ENCODE measurements at places on chromosomes 12 and 14. TPM values are rescaled to one million over a fixed set of nuclear protein-coding genes. Genes with fewer than 3 reads are reported as not detected.

Gene DNAJC22
- total RNA-seq = 22.0 TPM

Gene NRIP2
- not detected for total RNA-seq

Gene PRICKLE1
- 10.7 TPM for total RNA-seq

Gene CKB
- 25.2 TPM for total RNA-seq

Gene NRL
- total RNA-seq = not detected

Gene LHX5
- total RNA-seq = not detected

Gene COCH
- 2.2 TPM for total RNA-seq

Gene SLC41A2
- 46.6 TPM for total RNA-seq

Gene CLEC2A
- total RNA-seq = not detected

Gene C14orf93
- 5.5 TPM for total RNA-seq

Gene RNF212B
- not detected for total RNA-seq

- no peak for DNase-seq
Observed at GRCh38 chr14:31241450-31242114, 34.0 kb upstream of the HECTD1 start.

DNA sequence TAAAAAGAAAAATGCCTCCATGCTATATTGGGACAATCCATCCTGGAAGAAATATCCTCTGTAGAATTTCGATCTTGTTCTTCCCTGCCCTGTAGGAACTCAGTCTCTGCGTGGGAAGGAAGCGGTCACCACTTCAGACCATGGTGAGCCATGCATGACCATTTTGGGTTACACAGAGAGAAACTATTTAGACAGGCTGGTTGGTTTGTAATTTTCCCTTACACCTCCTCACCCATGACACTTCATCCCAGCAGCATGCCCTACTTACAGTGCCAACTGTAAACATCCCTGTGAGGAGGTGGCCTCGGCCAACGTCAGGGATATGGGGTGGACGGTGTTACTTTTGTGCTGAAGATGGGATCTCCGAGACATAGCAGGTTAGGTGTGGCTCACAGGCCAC, 121.4 kb downstream of the SMOC1 start:
- peak; percentile 78 for DNase-seq

GRCh38 chr14:42110167-42110566, 503.5 kb downstream of the LRFN5 start:
- DNase-seq = peak; percentile 42

- no peak for DNase-seq
Observed at GRCh38 chr12:98406378-98406777, 109.0 kb upstream of the TMPO start.

DNA sequence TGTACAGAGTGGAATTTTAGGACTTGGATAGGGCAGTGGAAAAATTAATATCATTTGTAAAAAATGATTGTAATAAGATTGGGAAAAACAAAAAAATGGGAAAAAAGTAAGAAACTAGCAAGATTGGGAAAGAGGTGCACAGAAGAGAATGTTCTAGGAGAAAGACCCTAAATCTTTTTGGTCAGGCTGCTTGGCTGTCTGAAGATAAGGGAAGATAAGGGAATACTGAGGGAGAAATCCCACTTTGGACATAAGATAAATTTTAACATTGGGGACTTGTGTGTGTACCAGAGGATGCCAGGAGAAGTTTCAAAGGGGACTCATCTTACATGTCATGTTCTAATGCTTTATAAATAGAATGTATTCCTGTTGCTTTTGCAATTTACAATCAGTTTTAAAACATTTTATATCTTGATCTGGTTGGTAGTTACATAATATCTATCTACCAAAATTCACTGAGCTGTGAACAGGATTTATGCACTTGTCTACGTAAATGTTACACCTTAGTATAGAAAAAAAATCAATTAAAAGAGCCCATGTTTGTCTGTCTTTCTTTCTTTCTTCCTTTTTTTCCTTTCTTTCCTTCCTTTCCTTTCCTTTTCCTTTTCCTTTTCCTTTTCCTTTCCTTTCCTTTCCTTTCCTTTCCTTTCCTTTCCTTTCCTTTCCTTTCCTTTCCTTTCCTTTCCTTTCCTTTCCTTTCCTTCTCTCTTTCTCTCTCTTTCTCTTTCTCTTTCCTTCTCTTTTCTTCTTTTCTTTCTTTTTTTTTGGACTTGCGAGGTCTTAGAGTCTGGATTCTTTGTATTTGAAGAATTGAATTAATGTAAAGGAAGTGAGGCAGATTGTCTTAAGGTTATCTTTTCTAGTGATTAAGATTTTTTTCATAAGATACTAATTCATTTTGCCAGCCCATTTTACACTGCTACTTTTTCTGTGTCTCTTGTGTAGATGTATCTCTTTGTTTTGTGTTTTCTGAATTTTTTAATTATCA, 66.1 kb downstream of the KTN1 start:
- DNase-seq = no peak

DNA sequence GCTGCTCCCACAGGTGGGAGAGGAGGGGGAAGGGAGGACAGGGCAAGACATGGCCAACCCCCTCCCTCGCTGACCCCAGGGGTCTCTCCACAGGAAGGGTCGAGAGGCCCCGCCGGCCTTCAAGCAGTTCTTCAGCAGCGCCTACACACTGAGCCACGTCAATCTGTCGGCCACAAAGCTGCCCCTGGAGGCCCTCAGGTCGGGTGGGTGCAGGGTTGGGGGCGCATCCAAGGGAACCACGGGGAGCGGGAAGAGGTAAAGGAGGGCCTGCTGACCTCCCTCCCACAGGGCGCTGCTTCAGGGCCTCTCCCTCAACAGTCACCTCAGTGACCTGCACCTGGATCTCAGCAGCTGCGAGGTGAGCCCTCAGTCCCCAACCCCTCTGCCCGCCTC, 6.1 kb downstream of the CARMIL3 start:
- no peak for DNase-seq

DNA sequence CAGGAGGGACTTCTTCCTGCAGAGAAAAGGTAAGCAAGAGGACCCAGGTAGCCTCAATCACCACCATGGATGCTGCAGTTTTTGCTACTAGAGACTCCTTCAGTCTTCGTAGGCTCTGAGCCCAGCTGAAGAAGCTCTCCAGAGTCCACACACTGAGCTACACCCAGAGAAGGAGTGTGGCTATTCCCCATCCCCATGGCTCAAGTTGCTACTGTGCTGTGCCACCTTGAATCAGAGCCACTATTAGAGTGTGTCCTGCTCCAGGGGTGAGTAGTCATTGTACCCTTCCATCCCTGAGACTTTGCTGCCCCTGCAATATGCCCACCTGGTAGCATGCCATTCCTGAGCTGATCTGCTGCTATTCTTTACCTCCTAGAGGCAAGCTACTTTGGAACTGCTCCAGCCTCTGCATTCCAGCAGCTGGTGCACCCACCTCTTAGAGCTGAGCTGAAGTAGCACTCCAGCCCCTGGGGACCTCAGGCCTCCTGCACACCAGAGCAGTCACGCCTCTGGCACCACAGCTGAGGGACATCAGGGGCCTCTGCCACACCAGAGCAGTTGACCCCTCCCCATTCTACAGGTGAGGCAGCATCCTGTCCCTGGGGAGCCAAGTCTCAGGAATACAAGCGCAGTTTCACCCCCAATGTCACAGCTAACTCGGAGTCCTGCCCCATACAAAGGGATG, 213.0 kb downstream of the TRHDE start:
- no peak for DNase-seq

DNA sequence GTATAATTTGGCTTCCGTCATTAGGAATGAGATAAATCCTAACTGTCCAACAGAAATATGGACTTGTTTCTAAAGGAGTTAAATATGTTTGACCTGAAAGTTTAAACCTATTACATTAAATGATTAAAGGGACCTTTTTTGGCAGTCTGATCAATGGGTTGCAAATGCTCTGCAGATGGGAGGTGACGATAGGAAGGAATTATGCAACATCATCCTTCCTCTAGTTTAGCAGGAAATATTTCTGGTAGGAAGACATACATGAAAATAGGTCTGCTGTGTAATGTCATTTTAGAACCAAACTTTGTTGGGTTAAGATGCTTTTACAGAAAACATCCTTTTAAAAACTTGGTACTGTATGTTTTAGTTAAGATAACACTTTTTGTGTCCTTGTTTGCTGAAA, 2.6 kb downstream of the LRRC10 start:
- no peak for DNase-seq

GRCh38 chr12:87171356-87171755, 857.8 kb downstream of the C12orf50 start:
- no peak for DNase-seq

DNA sequence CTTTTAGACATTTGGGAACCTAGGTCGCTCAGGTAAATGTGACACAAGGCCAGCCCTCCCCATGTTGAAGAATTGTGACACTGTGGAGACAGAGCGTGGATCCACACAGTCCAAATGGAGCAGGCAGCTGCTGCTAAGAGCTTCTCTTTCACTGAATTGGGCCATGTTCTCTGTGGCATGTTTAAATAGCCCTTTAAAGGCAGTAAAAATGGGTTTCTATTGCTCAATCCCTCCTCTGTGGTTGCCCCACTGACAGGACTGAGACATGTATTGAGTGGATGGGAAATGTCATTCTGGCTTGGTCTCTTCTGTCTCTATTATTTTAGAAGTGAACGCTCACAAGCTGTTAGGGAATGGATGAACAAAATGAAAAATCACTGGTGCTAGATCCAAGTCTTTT, 84.0 kb upstream of the PRICKLE1 start:
- no peak for DNase-seq

DNA sequence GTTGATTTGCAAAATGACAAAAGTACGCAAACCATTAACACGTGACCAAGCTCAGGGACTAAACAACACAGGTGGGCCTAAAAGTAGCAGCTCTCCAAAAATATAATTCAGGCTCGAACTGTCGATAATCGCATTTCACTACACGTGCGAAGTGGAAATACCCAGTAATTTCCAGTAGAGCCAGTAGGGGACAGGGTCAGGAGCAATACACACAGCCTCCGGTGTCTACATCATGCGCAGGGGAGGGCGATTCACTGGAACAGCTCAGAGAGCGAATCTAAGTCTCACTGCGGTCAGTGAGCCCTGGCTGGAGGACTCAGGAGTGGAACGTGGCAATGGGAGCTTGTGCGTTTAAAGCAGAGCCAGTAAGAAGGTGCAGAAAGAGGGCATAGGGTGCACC, 40.4 kb downstream of the SETD3 start:
- DNase-seq = no peak

DNA sequence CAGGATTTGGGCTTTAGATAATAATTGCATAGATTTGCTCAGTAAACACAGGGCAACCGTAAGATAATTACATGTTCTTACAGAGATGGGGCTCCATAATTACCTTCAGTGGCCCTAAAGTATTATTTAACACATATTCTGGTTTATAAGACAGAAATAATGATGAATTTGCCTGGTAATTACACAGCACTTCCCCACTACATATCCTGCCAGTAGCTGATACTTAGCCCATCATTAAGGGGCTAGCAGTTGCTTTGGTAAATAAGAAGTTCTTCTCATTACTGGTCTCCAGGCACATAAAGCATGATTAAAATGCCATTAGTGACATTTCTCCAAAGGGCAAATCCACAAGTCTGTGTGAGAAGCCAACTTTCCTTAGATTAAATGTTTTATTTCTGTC, 158.7 kb downstream of the NUAK1 start:
- DNase-seq = no peak

GRCh38 chr12:106114447-106115068, 24.2 kb downstream of the NUAK1 start:
- DNase-seq = no peak

GRCh38 chr14:58639842-58640484, 2.2 kb downstream of the DACT1 start:
- DNase-seq = peak; percentile 39

GRCh38 chr12:50188241-50188781, 21.1 kb upstream of the CERS5 start:
- no peak for DNase-seq

DNA sequence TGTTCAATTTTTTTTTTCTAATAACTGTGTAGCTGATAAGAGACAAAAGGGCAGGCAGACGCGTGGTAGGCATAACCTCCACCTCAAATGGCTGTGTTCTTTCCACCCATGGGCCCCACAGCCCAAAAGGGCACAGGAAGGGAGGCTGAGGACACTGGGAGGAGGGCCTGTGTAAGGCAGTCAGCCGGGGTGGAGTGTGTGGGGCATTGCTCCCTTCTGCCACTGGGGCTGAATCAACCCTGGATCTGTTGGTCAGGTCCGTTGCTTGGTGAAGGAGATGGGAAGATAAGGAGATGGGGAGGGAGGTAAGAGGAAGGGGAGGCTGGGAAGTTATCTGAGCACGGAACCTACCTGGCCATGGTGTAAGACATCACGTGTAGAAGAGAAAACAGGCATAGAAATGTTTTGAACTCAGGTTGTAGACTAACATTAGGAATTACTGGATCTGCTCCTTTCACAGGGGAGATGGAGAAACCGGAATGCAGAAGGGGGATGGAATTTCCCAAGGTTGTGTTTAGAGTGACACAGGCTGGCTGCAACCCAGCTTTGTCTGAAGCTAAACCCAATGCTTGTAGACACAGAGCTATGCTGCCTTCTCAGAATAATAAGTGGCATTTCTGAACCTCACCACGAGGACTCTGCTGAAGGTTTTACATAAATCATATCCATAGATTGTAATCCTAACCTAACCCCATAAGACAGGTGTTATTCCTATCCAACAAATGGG, 138.5 kb upstream of the NOS1 start:
- no peak for DNase-seq

DNA sequence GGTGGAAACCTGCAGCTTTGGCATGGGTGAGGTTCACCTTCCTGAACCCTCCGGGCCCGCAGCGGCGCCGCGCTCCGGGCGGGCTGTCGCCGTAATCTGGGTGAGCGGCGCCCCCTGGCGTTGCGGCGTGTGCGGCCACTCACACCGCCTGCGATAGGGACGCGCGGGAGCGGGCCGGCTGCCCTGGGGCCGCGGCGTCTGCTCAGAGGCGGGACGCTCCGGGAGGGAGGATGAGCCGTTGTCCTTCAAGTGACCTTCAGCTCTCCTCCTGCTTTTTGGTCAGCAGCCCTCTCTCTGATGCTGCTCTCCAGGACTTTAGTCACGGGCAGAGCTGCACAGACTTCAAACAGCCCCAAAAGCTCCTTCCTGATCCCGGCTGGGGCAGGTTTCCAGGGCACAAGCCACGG, 211.7 kb upstream of the FKBP4 start:
- peak; percentile 57 for DNase-seq

- no peak for DNase-seq
Observed at GRCh38 chr14:54866588-54866987, 36.0 kb downstream of the GCH1 start.

- DNase-seq = no peak
Observed at GRCh38 chr14:99393059-99393655, 87.5 kb downstream of the SETD3 start.

GRCh38 chr12:12216349-12217017, 50.4 kb downstream of the LRP6 start:
- DNase-seq = peak; percentile 83

- peak; percentile 47 for DNase-seq
Observed at GRCh38 chr12:82008251-82008650, 249.1 kb upstream of the PPFIA2 start.

DNA sequence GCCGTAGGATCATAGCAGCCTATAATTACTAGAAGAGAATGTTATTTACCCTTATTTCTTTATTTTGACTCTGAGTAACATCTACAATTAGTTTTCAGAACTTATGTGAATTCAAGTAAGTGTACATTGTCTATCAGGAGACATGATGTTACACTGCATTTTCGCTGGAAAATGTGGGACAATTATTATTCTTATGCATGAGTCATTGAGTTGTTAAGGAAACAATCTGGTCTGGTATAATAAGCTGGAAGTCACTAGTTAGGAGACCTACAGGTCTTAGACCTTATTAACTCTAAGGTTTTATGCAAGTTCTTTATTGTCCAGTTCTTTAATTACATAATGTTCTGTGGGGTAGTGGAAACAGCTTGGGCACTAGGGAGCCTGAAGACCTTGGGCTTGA, 5.8 kb downstream of the KTN1 start:
- peak; percentile 53 for DNase-seq

GRCh38 chr14:61753631-61754030, 8.6 kb upstream of the SNAPC1 start:
- DNase-seq = no peak
